Stimulated activated CD8-positive, alpha-beta memory T cell treated with anti-CD3 and anti-CD28 coated beads, Interleukin-4, amount 100 ng/mL, for 1 hour (primary cell): ENCODE measurements at places on chromosomes 1 and 21.

DNA sequence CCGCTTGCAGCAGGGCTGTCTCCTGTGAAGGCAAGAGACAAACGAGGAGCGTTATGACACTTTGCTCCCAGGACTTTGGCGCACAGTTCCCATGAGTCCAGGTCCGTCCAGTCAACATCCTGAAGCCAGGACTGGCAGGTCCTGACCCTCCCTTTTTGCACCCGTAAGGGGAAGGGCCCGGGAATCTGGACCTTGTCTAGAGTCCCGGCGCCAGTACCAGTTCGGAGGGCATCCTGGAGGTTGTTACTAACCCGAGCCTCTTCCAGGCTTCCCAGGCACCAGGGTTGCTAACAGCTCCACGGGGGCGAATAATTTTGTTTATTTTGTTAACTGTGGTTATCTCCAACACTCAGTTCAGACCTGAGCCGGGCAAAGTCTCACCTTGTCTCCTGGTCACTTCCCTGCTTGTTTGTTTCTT lies 682 bp upstream of the RWDD3 start:
- DNase-seq = no peak

DNA sequence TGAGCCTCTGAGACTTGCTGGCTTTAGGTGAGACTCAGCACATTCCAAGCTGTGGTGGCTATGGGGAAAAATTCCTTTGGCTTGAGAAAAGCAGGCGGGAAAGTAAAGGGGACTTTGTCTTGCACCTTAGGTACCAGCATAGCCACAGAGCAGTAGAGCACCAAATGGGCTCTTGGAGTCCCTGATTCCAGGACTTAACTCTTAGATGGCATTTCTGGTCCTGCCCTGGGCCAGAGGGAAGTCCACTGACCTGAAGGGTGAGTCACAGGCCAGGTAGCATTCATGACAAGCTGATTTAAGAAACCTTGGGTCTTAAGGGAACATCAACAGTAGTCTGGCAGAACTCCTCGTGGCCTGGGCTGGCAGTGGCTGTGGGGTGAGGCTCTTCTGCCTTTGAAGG lies 344.7 kb downstream of the DUSP10 start:
- no peak for DNase-seq

GRCh38 chr1:182561456-182561855 lies 27.6 kb downstream of the RNASEL start:
- DNase-seq = no peak

DNA sequence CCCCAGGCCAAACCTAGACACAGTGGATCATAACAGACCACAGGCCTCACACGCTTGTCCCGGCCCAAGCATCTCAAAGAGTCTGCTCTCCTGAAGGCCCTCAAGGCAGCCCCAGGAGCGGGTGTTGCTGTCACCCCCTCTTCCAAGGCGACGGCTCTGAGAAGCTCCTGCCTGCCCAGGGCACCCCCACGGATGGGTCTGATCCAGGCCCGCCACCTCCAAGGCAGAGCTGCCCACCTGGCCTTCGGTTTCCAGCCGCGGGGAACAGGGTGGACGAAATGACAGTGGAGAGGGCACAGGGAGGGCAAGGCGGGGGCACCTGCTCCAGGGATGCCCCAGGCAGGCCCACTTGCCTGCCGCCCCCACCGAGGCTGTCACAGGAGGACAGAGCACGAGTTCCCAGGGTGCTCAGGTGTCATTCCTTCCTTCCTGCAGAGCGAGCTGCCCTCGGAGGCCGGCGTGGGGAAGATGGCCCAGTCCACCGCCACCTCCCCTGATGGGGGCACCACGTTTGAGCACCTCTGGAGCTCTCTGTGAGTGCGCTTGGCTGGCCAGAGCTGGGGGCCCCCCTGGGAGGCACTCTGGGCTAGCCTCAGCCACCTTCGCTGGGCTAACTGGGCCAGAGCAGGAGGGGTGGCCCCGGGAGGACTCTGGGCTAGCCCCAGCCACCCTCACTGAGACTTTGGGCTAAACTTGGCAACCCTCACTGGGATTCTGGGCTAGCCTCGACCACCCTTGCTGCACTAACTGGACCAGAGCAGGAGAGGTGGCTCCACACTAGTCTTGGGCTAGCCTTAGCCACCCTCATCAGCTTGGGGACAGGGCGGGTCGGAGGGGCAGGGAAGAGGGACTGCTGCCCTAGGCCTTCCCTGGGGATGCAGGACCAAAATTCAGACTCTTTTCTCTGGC lies 29.8 kb downstream of the TP73 start:
- no peak for DNase-seq
